Foreskin melanocyte (primary cell): ENCODE measurements at places on chromosomes 4 and X.
A peak's percentile ranks its signal among the peaks of the same experiment; 100 is the strongest.

- no peak for DNase-seq
These were observed 686 bp downstream of the FIP1L1 start for GRCh38 chr4:53378171-53378482.

DNA sequence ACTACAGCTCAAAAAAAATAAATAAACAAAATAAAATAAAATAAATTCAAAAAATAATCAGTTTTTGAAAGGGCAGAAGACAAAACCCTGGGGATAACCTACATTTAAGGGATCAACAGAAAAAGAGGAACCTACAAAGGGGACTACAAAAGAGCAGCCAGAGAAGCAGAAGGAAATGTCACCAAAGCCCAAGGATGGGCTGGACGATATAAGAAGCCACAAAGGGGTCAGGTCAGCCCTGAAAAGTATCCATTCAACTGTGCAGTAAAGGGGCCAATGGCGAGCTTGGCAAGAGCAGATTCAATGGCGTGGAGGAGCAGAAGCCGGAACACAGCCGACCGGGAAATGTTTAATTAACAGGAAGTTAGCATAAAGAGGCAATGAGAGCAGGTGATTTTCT lies 16.9 kb downstream of the ACOT9 start:
- DNase-seq = no peak

- DNase-seq = no peak
These were observed 92.6 kb upstream of the NLRP2B start for GRCh38 chrX:57772637-57773036.

DNA sequence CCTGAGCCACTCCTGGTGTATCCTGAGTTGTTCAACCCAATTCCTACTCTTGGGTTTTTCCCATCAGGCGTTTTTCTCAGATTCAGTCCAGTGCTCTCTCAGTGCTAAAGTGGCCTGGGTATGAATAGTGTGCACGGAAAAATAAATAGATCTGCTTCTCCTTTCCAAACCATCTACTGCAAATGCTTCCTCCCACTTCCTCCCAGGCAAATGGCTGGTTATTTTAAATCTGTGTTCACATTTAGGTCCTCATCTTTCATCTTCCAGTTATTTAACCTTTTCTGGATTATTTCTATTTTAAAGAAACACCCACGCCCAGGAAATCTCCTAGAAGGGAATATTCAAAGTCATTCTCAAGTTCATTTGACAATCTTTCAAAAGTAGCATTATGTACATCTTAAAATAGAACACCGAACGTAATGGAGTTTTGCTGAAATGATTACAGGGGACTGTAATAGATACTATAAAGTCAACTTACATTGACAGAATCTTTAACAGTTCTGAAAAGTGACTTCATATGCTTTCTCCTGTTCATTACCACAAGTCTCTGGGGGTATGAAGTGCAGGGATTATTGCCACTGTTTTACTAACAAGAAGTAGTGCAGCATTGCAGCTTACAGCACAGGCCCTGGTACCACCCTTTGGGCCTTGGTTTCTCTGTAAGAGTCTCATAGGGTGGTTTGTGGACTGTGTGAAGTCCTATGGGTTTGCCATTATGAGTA lies 66.3 kb downstream of the MED28 start:
- DNase-seq = no peak

GRCh38 chrX:118510111-118510510 lies 14.5 kb downstream of the DOCK11 start:
- no peak for DNase-seq

- no peak for DNase-seq
These were observed 36.0 kb downstream of the GAB3 start for GRCh38 chrX:154714925-154715324.

GRCh38 chr4:15349531-15349935 lies 78.3 kb upstream of the C1QTNF7 start:
- peak; percentile 40 for DNase-seq

GRCh38 chr4:107548211-107548905 lies 171.7 kb downstream of the PAPSS1 start:
- DNase-seq = no peak

GRCh38 chr4:119632216-119632615 lies 3.6 kb upstream of the PDE5A start:
- no peak for DNase-seq

DNA sequence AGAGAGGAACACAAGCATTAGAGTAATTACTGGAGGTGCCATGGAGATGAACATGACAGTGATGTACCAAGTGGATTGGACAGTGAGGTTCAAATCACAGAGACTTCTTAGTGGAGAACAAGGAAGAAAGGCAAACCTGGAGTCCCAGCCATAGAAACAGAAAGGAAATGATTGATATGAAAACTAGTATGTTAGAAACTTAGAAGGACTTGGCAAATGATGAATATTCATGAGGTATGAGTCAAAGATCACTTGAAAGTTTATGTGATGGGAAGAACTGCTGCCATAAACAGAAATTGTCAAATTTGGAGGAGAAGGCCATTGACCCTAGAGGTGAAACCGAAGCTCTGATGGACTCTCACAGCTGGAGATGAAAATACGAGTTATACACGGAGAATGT lies 88.2 kb downstream of the PHOX2B start:
- DNase-seq = no peak

GRCh38 chr4:186545436-186545835 lies 9.9 kb downstream of the MTNR1A start:
- no peak for DNase-seq

GRCh38 chr4:103075435-103075893 lies 1.1 kb downstream of the SLC9B2 start:
- no peak for DNase-seq

DNA sequence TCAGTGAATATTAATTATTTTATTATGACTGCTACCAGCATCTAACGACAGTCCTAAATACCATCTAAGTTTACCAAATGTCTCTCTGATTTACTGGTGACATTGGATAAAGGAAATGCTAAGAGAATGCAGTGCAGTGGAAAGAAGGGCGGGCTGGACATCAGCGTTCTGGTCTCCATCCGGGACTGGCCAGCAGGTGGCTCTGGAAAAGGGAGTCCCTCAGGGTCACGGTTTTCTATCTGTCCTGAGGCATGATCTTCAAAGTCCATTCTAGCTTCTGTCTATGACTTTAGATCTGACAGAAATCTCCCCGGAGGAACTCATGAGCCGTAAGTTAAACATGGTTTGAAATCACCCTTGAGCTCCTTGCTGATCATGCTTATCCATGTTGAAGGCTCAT lies 3.3 kb downstream of the TRIM2 start:
- no peak for DNase-seq

- DNase-seq = no peak
These were observed 1117.3 kb downstream of the PCDH18 start for GRCh38 chr4:136414981-136415380.

- DNase-seq = no peak
These were observed 196.2 kb upstream of the PGRMC2 start for GRCh38 chr4:128483816-128484215.

GRCh38 chrX:53312946-53313727 lies 31.8 kb upstream of the IQSEC2 start:
- peak; percentile 36 for DNase-seq

- no peak for DNase-seq
These were observed 70.9 kb upstream of the FAT4 start for GRCh38 chr4:125243789-125244397.

- no peak for DNase-seq
These were observed 6.1 kb downstream of the SLAIN2 start for GRCh38 chr4:48347282-48347921.

DNA sequence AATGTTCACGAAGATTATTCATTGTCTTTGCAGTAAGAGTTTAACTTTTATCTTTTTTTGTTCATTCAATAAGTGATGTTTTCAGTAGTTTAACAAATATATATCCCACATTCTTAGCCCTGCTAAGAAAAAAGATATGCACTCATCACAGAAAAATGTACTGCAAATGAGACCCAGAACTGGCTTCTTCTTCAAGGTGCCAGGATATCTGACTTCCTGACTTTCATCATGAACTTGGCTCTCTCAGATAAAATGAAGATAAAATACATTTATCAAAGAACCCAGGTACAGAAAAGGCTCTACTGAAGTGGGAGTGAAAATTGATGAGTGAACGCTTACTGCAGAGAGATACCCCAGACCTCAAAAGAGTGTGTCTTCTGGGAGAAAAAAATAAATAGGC lies 177.8 kb upstream of the DKK2 start:
- DNase-seq = no peak

GRCh38 chr4:20506827-20507226 lies 193.4 kb upstream of the PACRGL start:
- DNase-seq = no peak

GRCh38 chr4:102869569-102870197 lies 891 bp downstream of the CISD2 start:
- peak; percentile 19 for DNase-seq

DNA sequence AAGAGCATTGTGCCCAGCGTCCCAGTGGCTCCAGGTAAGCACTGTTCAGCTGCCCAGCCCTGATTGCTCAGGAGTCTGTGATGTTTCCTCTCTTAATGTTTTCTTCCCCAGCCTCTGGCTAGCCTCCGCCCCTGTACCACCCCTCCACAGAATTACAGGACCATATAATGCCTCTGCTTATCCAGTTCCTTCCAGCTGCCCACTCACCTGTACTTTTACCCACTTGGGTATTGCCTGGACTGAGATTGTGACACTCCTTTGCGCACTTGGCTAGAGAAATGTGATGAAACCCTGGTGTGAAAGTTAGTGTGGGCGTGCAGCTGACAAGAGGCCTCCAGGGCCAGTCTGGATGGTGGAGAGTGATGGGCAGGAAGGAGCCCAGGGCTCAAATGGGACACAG lies at the start of gene AWAT2:
Gene AWAT2, minus strand, starts transcription at position 14 of the 400 bp plus-strand sequence. Its CDS starts 6 bp downstream, at position 8.
- DNase-seq = no peak

DNA sequence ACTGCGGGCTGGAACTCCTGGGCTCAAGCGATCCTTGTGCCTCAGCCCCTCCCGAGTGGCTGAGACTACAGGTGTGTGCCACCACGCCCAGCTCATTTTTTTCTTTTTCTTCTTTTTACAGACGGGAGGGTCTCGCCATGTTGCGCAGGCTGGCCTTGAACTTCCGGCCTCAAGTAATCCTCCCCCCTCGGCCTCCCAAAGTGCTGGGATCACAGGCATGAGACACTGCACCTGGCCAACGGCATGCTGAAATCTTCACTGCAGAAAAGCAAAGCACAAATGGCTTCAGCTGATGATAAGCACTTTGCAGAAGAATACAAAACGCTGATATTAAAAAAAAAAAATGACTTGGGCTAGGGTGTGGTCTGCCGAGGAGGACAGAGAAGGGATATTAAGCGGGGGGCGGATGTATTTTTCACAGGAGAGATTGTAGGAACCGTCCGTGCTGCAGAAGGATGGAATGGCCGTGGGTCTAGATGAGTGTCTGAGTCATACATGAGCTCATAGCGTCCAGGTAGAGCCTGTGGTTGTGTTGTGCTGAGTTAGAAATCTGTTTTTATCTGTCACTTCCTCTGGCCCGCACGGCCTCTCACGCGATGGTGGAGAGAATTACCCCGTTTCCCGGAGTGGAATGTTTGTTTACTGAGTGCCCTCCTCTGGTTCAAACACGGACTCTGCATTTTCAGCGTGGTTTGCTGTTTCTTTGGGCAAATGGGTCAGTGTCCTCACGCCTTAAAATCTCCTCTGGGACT lies 8.5 kb upstream of the AKAP17A start:
- peak; percentile 21 for DNase-seq

- DNase-seq = no peak
These were observed 13.4 kb upstream of the HPSE start for GRCh38 chr4:83348074-83348473.

- DNase-seq = peak; percentile 16
These were observed 75.9 kb upstream of the CPEB2 start for GRCh38 chr4:14926368-14926767.

GRCh38 chr4:26127851-26128337 lies 192.9 kb upstream of the RBPJ start:
- DNase-seq = no peak

- DNase-seq = no peak
These were observed 16.6 kb downstream of the P2RY8 start for GRCh38 chrX:1520350-1520749.

- DNase-seq = no peak
These were observed 38.9 kb upstream of the CBR4 start for GRCh38 chr4:169048868-169049414.

GRCh38 chr4:89837385-89837992 lies 528 bp upstream of the SNCA start:
- no peak for DNase-seq

GRCh38 chr4:168319486-168320019 lies 1.0 kb upstream of the DDX60 start:
- DNase-seq = no peak

DNA sequence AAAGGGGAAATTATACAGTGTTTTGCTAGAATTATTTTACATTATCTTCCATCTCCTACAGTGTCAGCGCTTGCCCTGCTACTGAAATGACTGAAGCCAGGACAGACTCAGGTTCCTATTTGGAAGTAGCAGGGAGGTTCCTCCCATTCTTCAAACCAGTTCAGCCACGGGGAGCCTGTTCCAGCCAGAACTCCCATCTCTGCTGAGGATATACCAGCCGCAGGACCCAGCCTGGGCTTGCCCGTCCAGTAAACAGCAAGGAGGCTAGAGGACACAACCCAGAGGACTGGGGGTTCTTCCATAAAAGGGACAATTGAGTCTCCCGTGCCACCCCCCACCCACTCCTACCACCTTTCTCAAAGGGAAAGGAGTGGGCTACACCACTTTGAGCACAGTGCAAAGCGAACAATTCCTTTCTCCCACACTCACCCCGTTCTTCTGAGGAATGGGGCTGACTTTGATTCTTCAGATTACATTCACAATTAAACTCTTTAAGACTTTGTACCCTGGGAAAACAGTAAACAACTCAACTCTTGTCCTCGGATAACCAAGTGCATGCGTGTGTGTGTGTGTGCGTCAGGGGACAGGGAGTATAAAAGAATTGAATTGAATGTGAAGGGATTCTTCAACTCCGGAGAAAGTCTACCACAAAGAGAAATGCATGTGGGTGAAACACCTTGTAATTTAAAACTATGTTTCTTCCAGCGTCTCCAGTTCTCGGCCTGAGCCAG lies 31.0 kb upstream of the PPARGC1A start:
- no peak for DNase-seq

DNA sequence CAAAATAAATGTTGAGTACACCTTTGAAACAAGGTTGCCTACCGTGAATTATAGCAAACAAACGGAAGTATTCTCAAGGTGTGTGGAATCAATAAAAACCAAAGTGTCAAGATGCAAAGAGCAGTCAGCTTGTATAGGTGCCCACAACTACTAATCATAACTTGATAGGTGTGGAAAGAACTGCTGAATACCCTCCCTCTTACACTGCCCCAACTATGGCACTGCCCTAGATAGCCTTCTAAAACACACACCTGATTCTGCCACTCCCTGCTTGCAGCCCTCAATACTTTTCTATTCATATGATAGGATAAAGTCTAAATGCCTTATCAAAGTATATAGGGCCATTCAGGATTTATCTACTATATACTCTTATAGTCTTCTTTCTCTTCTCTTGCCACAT lies 31.1 kb upstream of the SLC4A4 start:
- DNase-seq = no peak

GRCh38 chr4:184453365-184454160 lies 20.8 kb downstream of the IRF2 start:
- peak; percentile 54 for DNase-seq

DNA sequence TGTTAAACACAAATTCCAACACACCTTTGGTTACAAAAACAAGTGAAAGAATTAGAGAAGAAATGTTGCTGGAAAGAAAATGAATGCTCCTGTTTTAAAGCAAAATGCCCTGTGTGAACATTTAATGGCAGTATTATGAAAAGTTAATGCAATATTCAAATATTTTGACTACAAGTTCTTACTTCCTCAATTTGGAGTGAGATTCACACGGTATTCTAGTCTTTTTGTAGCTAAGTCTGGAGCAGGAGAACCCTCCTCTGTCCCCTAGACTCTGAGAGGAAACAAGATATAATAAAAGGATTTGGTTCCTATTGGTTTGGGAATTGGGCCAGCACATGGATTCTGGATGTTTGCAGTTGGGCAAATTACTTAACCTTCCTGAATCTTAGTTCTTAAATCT lies 12.7 kb downstream of the MAD2L1 start:
- DNase-seq = no peak
